ENCODE measurements at places on chromosomes 1 and 21.

DNA sequence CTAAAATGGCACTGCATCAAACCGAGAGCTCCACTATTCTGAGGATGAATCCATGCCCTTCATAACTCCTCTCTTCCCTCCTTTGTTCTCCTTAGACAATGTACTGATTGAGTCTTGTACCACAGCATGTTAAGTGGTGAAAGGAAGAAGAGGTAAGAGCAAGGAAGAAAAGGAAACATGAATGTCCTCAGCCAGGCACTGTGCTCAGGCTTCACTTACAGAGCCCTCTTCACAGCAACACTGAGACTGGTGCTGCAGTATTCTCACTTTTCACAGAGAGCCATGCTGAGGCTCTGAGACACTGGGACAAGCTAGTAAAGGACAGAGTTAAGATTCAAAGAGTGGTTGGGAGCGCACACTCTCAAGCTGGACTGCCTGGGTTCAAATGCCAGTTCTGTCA, 143.5 kb downstream of the AKT3 start:
- no peak for DNase-seq

DNA sequence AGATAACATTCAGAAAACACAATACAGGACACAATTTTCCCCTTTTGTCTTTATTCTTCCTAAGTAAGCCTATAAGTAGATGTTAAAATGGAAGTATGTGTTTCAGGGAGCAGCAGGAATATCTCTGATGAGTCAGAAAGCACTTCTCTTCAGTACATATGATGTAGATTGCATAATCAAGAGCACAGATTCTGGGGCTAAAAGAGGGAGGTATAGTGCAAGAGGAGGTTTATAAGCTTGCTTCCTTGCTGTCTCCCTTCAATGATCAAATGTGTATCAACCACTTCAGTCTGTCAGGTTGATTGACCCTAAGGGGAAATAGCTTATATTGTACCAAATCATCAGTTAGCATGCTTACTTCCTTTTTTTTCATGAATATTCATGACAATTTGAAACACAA, 822.8 kb downstream of the BRINP3 start:
- DNase-seq = no peak

DNA sequence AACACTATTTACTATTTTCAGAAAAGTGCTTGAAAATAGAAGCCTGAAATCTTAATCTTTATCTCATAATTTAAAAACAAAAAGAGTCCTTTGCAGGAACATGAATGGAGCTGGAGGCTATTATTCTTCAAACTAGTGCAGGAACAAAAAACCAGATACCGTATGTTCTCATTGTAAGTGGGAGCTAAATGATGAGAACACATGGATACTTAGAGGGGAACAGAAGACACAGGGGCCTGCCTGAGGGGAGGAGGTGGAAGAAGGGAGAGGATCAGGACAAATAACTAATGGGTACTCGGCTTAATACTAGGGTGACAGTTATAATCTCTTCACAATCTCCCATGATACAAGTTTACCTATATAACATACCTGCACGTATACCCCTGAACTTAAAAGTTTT, 176.3 kb downstream of the SDCCAG8 start:
- DNase-seq = no peak

- no peak for DNase-seq
Observed at GRCh38 chr1:21863981-21864380, 51.9 kb downstream of the LDLRAD2 start.

DNA sequence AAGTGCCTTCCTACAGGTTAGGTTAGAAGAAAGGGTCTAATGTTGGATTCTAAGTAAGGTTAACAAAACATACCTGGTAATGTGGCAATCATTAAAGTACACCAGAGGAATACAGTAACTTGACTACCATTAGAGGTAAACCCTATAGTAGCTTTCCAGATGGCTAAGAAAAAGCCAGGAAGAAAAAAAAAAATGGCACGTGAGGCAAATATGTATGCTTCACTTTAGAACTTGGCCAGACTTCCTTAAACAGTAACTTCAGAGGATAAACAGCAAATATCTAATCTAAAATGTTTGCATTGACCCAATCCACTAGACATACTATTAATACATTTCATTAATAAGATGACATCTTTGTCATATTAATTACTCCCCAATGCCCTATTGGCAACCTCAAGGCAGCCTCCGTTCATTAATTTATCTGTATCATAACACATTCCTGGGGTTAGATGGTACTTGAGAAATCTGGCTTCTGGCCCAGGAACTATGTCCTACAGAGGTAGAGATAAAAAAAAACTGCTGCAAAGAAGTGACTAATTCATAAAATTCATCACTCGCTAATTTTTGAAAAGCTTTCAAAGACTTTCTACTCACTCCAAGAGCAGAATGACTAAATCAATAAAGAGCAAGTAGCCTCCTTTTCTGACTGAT, 5.8 kb downstream of the DCAF8 start:
- no peak for DNase-seq

DNA sequence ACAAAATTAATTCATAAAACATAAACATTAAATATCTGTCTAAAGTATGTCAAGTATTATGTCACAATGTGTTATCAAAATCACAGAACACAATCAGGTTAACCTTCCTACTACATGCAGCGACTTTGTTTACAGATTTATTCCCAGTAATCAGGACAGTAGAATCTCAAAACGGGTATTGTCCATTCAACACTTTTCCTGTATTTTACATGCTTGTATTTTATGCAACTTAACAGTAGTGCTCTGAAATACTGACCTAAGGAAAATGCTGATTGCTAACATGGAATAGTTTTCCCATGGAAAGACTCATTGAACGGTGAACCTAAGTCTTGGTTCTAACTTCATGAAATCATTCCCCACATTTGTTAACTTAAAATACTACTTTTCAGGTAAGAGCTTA, 2.3 kb downstream of the SERBP1 start:
- no peak for DNase-seq

DNA sequence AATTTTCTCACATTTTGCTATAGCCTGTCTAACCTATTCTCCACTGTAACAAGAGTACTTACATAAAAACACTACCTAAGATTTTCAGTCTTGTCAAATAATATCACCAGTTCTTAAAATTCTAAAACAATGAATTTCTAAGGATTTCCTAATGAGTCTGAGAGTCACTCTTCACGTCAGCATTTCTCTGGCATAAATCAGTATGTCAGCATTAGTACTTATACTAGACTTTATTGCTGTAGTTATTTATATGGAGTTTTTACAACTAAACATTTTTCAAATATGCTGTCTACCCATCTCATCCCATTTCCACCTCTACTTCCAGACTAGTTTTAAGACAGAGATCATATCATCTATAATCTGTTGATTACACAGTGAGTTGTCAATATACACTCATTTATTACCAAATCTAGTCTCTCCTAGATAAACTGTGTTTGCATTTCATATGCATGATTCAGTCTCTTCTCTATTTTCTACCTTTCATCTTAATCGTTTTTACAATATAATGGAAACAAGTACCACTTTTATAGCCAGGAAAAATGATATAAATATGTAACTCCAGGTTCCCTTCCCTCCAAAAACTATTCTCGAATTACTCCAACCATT, 32.8 kb downstream of the LIN9 start:
- DNase-seq = no peak

DNA sequence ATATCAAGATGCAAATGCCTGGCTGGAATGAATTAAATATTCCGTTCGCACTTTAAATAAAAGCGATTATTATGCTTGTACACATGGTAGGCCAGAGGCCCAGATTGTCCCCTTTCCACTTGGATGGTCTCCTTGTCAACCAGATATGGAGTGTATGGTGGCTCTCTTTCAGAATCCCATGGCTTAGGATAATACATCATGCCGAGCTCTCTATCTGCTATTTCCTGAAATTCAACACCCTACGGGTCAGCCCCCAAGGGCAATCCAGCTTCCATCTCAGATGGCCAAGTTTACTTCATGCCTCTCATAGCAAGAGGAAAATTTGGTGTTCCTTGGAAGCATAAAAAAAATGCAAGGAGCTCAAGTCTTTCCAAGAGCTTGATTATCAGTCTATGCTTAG, 25.4 kb upstream of the FMO1 start:
- no peak for DNase-seq

DNA sequence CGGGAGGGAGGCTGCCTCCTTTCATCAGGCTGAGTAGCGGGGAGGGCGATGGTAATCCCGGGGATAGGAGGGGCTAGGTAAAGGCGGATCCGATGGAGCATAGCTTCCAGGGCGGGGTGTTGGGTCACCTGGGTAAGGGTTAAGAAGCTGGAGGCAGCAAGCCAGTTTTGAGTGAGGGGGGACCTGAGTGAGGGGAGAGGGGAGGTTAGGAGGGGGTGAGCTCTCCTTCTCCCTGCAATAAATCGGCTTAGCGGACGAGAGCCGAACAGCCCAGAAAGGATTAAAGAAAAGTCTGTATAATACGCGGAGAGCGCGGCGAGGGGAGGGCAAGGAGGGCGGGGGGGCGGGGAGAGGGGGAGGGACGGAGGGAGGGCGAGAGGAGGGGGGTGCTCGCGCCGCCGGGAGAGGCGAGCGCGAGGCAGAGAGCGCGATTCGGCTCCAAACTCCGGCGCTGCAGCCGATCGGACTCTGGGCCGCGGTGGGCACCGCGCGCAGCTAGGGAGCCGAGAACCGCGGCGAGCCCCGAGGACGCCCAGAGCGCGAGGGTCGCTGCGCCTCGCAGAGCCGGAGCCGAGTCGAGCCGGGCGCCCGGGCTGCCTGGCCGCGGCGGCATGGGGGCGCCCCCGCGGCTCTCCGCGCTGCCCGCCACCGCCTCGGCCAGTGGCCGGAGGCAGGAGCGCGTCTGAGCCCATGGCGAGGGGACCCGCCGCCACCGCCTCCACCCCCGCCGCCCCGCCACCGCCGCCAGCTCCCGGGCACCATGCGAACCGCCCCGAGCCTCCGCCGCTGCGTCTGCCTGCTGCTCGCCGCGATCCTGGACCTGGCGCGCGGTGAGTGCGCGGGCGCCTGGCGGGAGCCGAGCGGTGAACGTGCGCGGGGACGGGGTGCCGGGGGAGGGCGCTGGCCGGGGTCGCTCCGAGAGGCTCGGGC, at the start of gene IGSF21:
Gene IGSF21, plus strand, starts transcription at position 430 of the 930 bp plus-strand sequence. Its CDS starts 331 bp downstream, at position 761.
- DNase-seq = no peak

GRCh38 chr21:26593800-26594199, 20.7 kb upstream of the CYYR1 start:
- DNase-seq = no peak

- DNase-seq = no peak
Observed at GRCh38 chr1:181159451-181160140, 71.1 kb downstream of the IER5 start.

GRCh38 chr1:202221911-202222909, 28.6 kb downstream of the LGR6 start:
- no peak for DNase-seq

DNA sequence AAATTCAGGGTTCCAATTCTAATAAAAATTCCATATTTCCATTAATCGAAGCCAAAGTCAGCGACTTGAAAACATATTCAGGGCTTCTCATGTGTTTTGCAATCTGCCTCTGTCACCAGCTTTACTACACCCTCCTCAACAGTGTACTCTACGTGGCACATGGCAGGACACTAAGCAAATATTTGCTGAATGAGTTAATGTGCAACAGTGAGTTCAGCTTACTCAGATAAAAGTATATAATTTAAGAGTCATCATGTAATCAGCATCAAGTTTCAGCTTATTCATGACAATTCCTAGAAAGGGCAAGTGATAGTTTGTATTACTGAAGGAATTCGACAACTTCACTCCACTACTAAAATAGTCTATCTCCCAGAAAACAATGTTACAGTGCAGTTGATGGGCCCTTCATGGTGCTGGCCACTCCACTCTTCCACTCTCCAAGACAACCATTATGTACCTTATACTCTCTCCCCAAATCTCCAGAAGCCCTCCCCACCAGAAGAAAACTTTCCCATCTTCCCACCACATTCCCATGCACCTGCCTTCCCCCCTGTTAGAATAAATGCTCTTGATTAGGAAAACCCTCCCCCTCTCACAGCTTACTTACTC, 97.3 kb downstream of the TTLL7 start:
- no peak for DNase-seq

DNA sequence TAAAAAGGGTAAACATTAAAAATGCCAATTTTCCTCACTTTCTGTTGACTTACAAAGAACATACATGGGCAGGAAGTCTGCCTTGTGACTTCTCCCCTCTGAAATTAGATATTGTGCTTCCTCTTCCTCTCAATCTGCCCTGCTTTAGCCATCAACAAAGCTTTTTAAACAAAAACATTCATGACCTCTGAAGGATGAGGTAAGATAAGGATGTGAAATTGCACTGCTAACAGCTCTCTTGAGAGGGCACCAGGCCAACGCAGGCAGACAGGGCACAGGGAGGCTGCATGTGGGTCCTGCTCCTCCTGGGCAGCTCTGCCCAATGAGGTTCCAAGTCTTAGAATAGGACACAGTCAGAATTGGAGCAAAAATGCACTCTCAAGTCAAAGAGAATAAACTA, 62.1 kb downstream of the DEGS1 start:
- DNase-seq = no peak

GRCh38 chr1:205766038-205766437, 9.2 kb downstream of the RAB29 start:
- DNase-seq = no peak

DNA sequence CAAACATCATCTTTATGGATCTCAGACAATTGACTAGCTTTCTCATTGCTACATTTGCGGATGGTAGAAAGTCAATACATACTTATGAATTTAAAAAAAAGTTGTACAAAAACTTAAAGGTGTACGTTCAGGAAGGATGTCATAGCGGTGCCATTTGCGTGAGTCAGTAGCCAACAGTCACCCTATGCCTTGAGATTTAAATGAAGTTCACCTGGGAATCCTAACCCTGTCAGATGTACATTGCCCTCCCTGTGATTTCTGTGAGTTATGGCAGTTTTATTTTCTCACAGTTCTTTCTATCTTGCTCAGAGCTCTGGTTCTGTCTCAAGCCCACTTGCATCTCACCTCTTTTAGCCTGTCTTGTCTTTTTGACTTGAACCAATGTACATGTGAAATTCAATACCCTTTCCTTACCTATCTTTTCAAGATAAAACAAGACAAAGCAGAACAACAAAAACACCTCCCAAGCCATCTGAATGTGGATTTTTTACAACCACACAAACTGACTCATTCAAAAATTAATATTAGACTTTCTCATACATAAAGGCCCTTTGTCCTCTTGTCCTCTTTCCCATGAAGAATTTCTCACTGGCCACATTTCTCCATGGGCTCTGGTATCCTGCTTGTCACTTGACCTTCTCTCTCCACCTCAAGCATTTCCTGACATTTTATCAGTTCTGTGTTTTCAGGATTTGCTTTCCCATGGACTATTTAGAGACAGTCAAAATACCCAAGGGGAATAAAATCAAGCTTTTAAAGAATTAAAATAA, 25.3 kb upstream of the ZNF697 start:
- no peak for DNase-seq

All from stimulated activated CD8-positive, alpha-beta memory T cell treated with anti-CD3 and anti-CD28 coated beads, Interleukin-12 subunit alpha, Interleukin-12 subunit beta, amount 100 ng/mL, for 4 hours (primary cell).